ENCODE measurements at places on chromosomes 7 and 10.

GRCh38 chr7:111954474-111955381 is 251.5 kb downstream of the DOCK4 start:
- DNase-seq = no peak

- no peak for DNase-seq
Measured at GRCh38 chr10:2980116-2980515, 87.2 kb upstream of the PFKP start.

GRCh38 chr7:66039094-66039670 is 36.4 kb upstream of the ASL start:
- DNase-seq = no peak

DNA sequence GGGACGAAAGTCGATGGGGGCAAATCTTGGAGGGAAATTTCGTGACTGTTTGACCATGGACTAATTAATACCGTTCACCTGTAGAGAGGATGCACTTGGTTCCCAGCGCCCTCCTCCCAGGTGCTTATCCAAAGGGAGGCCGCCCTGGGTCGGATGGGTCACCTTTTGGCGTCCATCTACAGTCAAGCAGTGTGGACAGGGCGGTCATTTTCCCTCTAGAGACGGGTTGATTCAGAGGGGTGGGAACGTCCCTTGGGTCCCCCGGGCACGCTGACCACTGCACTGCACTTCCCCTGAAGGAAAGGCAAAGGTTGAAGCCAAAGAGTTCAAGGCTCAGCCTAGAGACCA is 2.0 kb downstream of the PRR15 start:
- DNase-seq = no peak

DNA sequence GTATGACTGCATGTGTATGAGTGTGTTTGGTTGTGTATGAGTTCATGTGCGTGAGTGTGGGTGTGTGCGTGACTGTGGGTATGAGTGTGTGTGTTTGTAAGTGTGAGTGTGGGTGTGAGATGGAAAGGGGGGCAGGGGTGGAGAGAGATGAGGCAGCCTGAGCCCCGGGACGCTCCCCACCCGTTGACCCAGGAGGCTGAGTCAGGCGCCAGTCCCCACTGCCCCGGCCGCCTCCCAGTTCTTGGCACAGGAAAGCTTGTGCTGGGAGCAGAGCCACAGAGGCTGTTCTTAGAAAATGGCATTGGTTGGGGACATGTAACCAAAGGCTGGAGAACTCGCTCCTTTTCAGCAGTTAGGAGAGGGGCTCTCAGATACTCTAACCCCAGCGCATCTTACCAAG is 27.8 kb upstream of the NUB1 start:
- no peak for DNase-seq

DNA sequence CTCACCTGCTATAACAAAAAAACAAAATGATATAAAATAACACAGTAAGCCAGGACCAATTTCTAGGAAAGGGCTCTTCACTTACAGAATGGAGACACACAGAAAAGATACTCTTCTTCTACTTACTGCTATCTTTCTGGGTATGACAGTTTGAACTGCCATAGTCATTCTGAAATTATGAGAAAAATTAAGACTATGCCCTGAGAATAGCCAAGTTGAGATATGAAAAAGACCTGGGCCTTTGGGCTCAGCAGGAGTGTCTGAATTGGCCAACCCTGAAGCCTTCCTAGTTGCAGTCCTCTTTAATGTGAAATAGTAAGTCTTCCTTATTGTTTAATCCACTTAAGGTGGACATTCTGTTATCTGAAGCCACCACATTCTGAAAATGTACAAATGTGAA is 519.5 kb downstream of the GRID1 start:
- no peak for DNase-seq

DNA sequence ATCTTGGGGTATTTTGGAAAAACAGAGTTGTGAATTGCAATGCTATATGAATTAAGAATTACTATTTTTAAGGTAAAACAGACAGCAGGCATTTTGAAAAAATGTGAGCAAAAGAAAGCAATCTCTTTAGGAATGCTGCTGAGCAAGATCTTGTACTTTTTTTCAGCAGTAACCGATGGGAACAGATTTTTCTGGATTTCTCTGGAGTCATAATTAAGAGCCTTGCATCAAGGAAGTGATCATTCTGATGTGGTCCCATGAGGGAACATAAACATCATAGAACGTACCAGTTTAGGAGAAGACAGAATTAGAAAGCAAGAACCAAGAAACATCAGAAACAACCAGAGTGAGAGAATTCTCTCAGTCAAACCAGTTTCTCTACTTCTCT is 157.0 kb upstream of the AGR3 start:
- no peak for DNase-seq

- no peak for DNase-seq
Measured at GRCh38 chr10:47357131-47357582, 9.0 kb downstream of the RBP3 start.

GRCh38 chr7:131166066-131166465 is 161.6 kb upstream of the MKLN1 start:
- DNase-seq = no peak

GRCh38 chr7:28847176-28847575 is 111.0 kb downstream of the TRIL start:
- DNase-seq = no peak

DNA sequence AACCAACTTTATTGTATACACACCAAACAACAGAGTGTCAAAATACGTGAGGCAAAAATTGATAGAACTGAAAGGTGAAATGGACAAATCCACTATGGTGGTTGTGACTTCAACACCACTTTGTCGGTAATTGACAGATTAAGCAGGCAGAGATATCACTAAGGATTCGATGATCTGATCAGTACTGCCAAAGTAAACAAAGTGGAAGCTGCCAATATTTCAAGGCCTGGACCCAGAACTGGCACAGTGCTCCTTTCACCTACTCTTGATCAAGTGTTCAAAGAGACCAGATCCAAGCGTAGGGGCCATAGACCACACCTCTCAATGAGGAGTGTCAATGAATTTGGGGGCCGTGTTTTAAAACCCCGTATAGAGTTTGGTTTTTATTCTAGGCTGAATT is 167.0 kb downstream of the CDK14 start:
- no peak for DNase-seq

DNA sequence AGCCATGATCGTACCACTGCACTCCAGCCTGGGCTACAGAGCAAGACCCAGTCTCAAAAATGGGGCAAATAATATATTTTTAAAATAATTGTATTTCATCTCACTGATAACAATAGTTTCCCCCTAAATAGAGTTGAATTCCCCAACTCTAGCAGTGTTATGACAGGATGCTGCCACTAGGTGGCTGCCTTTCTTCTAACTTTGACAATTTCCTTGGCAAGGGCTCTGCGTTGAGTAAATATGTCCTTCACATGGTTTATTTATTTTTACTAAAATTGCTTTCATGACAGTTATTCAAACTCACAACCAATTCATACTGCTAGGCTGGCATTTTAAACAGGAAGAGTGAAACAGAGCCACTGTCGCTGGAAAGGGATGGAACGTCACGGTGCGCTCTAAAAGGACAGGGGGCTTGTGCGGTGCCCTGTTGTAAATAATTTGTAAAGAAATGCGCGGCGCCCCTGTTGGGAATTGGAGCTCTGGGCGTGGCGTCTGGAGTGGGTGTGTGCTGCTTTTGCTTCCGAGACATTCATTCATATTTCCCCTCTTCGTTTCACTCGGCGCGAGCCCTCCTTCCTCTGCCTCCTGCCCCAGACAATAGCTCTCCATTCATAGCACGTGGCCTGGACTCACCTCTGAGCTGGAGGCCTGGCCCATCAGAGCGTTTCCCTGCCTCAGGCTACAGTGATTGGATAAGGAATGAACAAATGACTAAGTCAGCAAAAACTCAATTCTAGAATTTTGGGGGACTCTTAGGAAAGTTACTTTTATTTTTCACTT is 20.5 kb upstream of the PITRM1 start:
- DNase-seq = peak; percentile 65

GRCh38 chr10:50648089-50648934 is 24.6 kb upstream of the SGMS1 start:
- no peak for DNase-seq

- DNase-seq = no peak
Measured at GRCh38 chr10:119219871-119220270, 12.5 kb downstream of the GRK5 start.

GRCh38 chr7:141737118-141737835 is 881 bp upstream of the SSBP1 start:
- DNase-seq = peak; percentile 7

DNA sequence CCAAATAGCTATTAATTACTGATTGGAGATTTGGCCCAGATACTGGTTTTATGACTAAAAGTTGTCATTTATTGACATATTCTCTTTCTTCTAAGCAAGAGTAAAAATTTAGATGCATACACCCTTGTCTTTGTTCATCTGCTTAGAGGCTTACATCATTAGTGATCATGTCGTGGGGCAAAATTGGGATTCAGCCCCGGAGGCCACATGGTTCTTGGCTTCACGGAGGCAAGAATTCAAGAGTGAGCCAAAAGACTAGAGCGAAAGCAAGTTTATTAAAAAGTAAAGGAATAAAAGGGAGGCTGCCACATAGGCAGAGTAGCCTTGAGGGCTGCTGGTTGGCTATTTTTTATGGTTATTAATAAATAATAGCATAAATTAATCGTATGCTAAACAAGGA is 41.1 kb downstream of the MINPP1 start:
- DNase-seq = no peak

GRCh38 chr7:31091924-31092434 is 39.9 kb downstream of the ADCYAP1R1 start:
- no peak for DNase-seq

DNA sequence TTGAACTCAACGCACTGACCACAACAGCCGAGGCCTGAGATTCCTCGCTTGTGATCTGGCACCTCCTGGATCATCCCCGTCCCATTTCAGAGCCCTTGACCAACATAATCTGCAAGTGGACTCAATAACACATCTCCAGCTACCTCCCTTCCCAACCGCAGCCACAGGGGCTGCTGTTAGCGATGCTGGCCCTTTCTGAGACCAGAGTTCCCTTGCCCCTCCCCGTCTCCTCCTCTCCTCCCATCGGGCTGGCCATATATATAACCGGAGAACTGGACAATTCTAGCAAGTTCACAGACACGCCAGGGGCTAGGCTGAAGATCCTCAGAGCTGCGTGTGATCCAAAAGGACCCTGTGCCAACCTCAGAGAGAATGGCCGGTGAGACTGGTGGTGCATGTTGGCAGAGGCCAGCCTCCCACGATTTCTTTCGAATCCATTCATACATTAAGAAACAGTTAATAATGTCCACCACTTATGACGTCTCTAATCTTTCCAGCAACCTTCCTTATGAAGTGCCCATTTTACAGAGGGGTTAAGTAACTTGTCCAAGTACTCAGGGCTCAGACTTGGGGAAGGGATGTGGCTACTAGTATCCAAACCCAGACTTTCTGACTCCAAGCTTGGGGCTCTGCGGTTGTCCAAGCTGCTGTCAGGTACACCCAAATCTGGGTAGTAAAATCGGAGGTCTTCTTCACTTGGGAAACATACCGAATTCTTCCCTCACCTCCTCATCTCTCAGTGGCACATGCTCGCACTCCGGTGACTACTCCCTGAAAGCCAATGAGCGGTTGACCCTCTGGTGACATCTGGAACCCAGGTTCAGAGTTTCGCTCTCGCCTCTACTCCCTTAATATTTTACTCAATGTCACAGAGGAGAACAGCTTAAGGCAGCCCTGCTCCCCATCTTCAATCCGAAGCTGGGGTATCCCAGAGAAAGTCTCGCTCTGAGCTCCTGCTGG is 11.2 kb upstream of the FEZF1 start:
- DNase-seq = no peak

DNA sequence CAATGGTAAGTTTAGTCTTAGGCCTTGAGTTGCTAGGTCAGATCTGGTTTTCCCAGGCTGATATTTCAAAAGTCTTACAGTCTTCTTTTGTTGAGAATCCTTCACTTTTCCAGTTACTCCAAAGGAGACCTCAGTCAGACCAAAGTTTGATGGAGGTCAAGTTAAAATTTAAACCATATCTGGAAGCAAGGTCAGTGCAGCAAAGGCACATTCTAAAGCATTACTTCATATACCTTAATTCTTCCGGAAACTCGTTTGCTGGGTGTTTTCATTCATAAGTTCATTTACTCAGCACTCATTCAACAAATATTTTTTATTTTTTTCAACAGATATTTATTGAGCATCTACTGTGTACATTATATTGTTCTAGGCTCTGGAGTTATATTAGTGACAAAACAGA is 403.0 kb upstream of the LRGUK start:
- DNase-seq = no peak

- no peak for DNase-seq
Measured at GRCh38 chr10:109237682-109238081, 685.6 kb downstream of the XPNPEP1 start.

DNA sequence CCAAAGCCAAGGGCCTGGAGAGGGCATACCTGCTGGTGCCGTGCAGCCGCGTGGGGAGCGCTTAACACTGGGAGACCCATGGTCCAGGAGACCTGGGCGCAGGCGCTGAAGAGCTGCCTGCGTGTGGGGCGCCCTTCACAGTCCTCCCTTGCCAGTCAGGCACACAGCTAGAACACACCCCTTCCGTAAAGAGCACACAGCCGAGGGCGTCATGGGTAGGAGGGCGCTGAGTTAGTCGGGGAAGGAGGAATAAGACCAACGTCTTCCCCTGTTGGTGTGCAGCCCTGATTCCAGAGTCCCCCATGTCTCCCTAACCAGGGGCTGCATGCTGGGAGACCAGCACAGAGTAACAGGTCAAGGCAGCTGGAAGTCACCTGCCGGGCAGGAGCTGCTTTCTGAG is 273.9 kb downstream of the USP6NL start:
- DNase-seq = peak; percentile 37

DNA sequence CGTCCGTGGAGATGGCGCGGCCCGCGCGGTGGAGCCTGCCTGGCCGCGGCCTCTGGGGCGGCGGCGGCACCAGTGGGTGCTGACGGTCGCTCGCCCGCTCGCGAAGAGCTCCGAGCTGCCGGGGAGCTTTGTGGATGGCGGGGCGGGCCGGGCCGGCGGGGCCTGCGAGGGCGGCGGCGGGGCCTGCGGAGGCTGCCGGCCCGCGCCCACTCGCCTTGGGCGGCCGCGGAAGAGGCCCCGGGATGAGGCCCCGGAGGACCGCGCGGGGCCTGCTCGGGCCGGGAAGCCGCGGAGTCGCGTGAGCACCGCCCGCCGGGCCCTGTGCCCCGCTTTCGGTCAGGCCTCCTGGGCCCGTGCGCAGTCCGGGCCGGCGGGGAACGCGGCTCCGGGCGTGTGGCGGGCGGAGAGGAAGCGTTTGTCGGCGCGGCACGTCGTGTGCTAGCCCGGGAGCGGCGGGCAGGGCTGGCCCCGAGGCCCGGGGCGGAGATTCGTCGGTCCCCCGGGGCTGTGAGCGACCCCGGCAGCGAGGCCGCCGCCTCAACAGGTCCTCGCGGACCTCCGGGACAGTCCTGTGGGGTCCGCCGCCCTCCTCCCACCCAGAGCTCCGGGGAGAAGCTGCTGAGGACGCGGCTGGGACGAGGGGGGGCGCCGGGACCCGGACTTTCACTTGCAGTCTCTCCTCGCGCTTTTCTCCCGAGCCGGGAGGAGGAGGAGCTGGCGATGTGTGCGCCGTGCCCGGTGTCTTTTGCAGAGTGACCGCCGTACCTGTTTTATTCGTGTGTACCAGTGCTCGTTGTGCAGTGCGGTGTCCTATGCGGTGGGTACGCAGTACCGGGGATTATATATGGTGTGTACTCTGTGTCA is 578 bp downstream of the ZMYND11 start:
- DNase-seq = peak; percentile 71

- no peak for DNase-seq
Measured at GRCh38 chr10:63219749-63220148, 86.6 kb downstream of the NRBF2 start.
